ENCODE measurements at places on chromosomes 12 and 14.

GRCh38 chr12:64944966-64945365 is 120.5 kb downstream of the TBC1D30 start:
- DNase-seq, result no peak

DNA sequence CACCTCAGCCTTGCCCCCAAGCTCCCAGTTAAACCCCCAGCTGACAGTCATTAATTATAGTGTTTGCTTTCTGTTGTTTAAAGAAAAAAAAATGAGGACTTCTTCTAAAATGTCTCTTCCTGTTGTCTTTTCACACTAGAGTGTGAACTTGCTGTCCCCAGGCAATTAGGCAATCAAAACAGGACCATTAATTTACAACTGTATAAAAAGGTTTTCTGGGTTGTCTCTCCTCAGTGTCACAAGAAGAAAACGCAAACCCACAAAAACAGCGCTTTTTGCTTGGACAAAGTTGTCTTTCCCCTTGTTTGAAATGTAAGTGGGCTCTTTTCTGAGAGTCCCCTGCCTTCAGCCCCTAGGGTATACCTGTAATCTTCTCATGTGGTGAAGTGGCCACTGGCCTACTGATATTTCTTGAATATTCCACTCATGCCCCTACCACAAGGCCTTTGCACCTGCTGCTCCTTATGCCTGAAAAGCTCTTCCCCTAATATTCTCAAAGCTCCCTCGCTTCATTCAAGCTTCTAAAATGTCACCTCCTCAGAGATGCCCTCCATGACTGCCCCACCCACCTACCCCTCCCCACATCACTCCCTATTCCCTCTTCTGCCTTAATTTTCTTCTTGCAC is 158.9 kb upstream of the PWP1 start:
- no peak for DNase-seq

DNA sequence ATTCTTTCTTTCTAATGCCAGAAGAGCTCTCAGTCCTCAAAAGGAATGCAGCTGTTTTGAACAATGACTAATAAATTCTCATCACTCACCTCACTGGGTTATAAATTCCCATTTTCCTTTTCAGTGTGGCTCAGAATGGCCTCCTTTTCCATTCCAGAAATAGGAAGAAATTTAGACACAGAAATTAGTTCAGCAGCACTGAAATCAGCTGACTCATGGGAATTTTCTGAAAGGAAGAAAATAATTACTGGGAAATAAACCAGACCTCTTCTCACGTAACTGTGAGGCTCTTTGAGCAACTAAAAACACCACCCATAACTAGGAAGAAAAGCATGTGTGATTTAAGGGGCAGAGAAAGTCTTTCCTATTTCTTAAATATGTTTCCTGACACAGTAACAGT is 23.8 kb downstream of the CD163 start:
- DNase-seq, result no peak

DNA sequence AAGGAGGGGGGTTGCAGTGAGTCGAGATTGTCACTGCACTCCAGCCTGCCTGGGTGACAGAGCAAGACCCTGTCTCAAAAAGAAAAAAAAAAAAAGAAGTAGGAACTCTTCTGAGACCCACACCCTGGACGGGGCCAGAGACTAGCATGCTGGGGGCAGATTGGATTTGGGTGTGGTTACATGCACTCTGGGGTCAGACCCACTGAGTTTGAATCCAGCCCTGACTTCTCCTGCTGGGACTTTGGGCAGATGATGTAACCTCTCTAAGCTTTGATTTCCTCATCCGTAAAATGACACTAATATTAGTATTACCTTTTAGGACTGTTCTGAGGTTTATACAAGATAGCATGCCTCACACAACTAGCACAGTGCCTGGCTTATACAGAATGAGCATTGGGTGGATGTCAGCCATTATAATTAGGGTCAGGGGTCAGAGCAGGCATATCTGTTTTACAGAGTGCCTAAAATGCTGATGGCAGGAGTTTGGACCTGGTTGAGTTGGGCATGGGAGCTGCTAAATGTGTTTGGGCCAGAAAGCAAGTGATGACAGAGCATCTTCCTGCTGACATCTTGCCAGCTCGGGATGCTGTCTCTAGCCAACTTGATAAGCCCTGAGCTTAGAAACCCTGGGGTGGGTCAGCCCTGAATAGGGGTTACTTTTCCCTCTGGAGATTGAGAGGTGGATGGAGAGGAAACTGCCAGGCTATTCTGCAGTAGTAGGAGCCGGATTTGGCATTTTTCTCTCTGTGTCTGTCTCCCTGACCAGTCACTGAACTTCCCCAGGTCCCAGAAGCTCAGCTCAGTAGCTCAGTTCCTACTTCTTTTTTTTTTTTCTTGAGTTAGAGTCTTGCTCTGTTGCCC is 15.5 kb downstream of the TPCN1 start:
- DNase-seq, result no peak

GRCh38 chr12:115666168-115666567 is 611.3 kb downstream of the MED13L start:
- DNase-seq, result no peak

DNA sequence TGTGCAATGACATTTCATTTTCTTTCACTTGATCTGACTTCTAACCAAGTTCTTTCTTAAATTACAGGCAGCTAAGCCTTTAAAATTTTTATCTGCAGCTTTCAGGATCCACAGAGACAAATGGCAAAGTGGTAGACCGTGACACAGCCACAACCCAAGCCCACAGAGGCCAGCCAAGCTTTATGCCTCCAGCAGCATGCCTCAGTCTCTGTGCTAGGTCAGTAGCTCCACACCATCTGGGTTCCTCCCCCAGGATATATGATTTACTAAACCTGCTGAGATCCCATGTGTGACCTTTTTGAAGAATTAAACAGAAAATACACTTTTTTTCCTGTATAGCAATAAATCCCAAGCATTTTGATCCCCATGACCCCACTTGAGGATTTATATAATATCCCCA is 290.4 kb upstream of the CAND1 start:
- DNase-seq, result no peak

DNA sequence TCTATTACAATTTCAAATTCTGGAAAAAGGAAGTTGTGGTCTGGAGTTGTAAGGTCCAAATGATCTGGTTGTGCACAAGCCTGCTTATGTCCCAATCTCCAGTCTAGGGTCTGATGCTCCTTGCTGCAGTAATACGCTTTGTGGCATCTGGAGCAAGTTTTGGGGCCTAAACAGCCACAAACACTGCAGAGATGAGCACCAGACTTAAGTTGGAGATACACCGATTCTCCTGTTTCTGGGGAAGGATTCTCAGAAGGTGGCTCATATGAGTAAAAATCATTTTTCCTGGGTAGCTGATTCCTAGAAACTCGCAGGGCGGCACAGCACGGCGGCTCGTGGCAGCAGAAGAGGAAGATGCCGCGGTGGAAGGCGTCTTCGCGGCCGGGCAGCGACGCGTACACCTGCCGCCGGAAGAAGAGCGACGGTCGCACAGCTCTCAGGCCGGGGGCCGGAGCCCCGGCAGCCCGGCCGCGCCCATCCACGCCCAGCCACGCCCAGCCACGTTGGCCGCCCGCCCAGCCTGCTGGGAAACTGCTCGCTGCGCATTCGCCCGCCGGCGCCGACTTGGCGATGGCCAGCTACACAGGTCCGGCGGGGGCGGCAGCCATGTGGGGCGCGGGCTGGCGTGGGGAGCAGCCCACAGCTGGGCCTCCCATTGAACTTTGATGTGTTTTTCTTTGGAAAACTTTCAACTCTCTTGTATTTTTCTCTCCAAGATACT is 129.0 kb downstream of the ASCL4 start:
- DNase-seq, result peak; percentile 68

DNA sequence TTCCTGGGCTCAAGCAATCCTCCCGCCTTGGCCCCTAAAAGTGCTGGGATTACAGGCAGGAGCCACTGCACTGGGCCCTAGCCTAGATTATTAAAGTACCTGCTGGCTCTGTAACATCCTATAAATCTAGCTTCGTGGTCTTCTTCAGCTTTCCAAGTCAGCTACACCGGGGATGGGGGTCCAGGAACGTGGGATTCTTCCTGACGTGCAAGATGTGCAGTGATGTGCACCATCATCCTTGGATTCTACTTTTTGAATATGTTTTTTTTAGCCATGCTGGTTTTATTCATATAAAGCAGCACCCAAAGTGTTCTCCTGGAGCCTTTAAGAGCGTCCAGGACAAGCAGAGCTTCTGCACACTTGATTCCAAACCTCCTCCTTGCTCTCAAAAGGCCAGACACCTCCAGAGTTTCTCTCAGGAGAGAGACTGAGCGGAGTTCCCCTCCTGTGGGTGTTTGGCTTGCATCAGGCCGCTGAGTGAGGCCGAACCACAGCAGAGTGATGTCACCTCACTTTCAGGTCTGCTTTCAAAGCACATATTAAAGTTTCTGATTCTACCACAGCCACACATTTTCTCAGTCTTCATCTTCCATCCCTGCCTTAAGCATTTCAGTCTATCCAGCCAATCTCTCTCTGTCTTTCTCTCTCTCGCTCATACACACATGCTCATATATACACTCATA is 33.4 kb downstream of the VCPKMT start:
- no peak for DNase-seq

GRCh38 chr14:75399843-75400775 is 27.7 kb upstream of the JDP2 start:
- DNase-seq, result no peak

DNA sequence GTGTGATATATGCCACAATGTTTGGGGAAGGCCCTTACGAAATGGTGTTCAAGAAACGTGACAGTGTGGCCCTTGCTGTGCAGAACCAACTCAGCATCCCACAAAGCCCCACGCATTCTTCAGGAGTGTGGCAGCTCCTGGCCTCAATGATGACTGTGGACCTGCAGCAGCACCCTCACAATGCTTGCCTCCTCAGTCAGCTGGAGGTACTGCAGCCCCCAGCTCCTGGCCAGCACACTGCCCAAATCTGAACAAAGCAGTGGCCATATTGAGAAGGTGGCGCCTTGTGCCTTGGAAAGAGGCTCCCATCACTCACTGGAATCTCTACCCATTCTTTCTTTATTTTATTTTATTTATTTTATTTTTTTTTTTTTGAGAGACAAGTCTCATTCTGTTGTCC is 10.4 kb downstream of the POLE2 start:
- DNase-seq, result no peak

Measured in NCI-H526 treated with DMSO at 0.1 percent for 48 hours (cell line).